ENCODE measurements at places on chromosomes 3 and 15.
A peak's percentile ranks its signal among the peaks of the same experiment; 100 is the strongest.

GRCh38 chr3:12356175-12356574, 67.3 kb downstream of the PPARG start:
- DNase-seq: no peak

DNA sequence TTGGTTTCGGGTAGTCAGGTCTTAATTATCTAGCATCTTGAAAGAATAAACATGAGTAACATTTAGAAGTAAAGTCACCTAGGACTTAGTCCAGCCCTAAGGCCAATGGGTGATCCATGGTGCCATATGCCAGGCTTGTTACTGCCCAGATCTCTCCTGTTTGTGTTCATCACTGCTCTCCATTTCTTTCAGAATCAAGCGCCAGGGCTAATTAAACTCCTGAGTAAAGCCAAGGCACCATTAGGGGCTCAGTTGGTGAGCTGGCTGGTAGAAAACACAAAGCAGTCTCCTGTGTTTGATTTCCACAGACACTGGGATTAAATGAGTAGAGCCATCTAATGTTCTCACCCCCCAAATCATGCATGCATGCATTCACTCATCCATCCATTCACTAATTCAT, 11.3 kb downstream of the CYP19A1 start:
- DNase-seq: no peak

DNA sequence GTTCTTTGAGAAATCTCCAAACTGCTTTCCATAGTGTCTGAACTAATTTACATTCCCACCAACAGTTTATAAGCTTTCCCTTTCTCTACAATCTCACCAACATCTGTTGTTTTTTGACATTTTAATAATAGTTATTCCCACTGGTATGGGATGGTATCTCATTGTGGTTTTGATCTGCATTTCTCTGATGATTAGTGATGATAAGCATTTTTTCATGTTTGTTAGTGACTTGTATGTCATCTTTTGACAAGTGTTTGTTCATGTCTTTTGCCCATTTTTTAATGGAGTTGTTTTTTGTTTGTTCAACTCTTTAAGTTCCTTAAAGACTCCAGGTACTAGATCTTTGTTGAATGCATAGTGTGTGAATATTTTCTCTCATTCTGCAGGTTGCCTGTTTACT, 116.6 kb upstream of the TSC22D2 start:
- no peak for DNase-seq

- no peak for DNase-seq
Observed at GRCh38 chr15:52086011-52086786, 26.4 kb downstream of the BCL2L10 start.

DNA sequence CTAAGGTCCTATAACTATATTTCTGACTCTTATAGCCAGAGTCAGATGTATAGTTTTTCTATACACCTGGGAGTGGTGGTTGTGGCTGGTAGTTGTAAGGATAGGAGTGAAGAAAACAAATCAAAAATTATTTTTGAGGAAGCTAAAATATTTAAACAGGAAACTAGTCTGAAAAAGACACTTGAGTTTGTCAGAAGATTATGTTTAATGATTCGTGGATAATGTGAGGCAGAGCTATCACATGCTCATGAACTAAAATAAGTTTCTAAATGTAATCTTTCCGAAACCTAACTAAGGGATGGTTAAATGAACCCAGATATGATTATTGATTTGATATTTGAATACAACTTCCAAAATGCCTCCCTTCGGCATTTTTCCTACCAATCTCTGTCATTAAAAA, 30.4 kb downstream of the GABRR3 start:
- DNase-seq: no peak

GRCh38 chr3:133833880-133834620, 28.4 kb downstream of the SRPRB start:
- DNase-seq: no peak

- DNase-seq: no peak
Observed at GRCh38 chr3:21621181-21621651, 129.8 kb downstream of the ZNF385D start.

DNA sequence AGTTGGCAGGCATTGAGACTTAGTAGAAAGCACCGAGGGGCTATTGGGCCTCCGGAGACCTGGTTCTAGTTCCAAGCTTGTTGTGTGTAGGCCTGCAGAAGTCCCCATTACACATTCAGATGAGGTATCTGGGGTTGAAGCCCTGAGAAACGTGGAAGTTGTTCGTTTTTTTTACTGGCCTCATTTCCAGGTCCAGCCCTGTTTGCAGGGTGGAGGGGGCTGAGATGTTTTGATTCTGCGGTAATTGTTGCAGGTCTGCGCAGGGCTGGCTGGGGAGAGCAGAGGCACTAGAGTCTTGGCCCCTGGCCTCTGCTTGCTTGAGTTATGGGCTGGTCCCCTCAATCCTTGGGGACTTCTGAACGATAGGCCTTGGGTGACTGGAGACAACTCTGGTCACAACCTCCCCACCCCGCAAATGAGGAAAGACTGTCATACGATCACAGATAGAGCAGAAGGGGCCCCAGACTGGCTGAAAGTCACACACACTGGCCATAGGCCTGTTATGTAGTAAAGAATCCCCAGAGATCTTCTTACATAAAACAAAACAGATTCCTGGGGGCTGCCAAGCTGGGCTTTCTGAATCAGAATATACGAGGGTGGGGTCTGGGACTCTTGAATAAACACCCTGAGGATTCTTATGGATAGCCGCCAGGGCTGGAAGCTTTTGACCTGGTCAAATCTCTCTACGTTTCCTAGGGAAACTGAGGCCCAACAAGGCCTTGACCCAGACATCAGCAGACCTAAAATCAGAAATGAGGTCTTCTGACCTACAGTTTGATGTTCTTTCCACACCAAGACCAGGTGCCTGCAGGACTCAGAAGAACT, 15.6 kb downstream of the KBTBD13 start:
- no peak for DNase-seq

DNA sequence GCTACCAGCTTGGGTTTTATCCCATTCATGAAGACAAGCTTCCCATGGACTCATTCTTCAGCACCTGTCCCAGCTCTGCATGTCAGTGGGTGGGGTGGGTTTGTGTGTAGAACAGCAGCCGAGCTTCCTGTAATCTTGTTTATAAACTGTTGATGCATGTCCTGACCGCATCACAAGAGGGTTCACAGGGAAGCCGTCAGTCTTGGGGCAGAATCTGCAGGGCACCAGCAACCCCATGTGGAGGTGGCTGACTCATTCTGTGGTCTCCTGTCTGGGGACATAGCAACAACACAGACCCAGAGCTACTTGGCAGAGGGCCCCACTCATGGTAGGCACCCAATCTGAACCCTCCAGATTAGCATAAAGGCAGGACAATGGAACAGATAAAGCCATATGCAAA, 35.6 kb downstream of the DAPK2 start:
- peak; percentile 70 for DNase-seq

GRCh38 chr3:45915518-45916231, 27.6 kb upstream of the CXCR6 start:
- DNase-seq: peak; percentile 75
